ENCODE measurements at places on chromosomes 1 and 21. TPM values are rescaled to one million over a fixed set of nuclear protein-coding genes. Genes with fewer than 3 reads are reported as not detected.

- no peak for DNase-seq
Observed at GRCh38 chr1:94698759-94699502, 121.2 kb upstream of the SLC44A3 start.

- DNase-seq, result no peak
Observed at GRCh38 chr1:230465691-230466090, 39.6 kb upstream of the PGBD5 start.

GRCh38 chr1:193634470-193634869 is 448.1 kb upstream of the B3GALT2 start:
- peak; percentile 37 for DNase-seq

DNA sequence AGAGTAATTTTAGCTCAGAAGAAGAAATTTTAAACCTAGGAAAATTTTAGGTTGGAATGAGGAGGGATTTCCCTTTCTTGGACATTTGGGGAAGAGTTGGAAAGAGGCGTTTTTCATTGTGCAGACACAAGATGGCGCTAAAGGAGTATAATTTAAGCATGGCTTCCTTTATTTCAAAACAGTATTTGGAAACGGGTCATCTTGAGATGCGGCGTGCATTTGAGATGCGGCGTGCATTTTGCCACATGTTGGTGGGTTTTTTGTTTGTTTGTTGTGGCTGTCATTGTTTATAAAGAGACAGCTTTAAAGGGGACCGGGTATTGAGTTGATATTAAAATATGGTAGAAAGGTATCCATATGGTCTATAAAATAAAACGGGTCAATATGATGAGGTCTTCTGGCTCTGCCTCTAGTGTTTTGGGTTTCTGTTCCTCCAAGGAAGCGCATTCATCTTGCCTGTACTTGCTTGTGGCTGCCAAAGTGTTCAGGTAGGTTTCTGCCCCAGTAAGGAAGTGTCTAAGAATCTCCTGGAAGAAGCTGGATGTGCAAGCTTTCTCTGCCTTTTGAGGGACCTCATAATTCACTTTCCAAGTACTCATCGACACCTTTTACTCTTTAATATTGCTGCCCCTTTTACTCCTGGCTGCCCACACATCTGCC is 210.3 kb downstream of the SLC35F3 start:
- DNase-seq, result peak; percentile 37

DNA sequence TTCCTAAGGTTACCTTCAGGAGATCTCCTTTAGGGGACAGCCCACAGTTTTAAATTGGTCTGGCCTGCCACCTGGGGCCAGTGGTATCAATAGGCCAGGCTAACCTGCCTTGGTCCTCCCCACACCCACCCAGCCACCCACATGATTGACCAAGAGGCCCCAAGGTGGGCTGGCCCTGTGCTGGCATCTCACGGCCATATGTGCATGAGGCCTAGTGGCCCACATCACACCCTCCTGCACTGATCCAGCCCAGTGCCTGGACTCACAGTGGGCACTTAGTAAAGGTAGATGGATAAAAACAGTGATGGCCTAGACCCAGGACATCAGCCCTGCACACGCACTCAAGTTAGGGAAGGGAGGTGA is 82.0 kb downstream of the DMRTB1 start:
- no peak for DNase-seq

DNA sequence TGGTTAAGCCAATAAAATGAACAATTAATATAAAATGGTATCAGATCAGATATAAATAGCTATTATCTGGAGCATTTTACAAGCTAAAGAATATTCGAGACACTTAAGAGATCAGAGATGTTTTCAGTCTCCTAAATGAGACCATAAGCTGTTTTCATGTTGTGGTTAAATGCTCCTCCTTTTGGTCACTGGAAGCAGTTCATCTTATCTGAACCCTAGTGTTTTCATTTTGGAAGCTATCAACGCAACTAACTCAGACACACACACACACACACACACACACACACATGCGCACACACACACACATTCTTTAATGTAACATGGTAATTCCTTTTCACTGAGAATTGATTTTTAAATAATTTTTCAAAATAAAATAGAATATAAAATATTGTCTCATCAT is 10.0 kb upstream of the LRRC8C start:
- peak; percentile 38 for DNase-seq

DNA sequence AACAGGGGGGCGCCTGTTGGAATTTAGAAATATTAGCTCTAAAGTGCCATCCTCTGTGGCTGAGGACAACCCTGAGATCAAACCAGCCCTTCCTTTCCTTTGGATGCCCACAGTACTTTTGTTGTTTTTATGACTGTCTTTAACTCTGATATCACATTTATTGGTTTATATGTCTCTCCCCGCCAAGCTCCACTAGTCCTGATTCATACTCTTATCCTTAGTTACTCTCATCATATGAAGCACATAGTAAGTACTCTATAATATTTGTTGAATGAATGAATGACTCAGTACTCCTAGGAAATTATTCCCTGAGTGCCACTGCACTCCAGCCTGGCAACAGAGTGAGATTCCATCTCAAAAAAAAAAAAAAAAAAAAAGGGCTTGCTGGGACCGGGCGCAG is 22.6 kb upstream of the NRDC start:
- DNase-seq, result no peak

- DNase-seq, result no peak
Observed at GRCh38 chr1:247914941-247915662, 5.0 kb upstream of the OR2T8 start.

DNA sequence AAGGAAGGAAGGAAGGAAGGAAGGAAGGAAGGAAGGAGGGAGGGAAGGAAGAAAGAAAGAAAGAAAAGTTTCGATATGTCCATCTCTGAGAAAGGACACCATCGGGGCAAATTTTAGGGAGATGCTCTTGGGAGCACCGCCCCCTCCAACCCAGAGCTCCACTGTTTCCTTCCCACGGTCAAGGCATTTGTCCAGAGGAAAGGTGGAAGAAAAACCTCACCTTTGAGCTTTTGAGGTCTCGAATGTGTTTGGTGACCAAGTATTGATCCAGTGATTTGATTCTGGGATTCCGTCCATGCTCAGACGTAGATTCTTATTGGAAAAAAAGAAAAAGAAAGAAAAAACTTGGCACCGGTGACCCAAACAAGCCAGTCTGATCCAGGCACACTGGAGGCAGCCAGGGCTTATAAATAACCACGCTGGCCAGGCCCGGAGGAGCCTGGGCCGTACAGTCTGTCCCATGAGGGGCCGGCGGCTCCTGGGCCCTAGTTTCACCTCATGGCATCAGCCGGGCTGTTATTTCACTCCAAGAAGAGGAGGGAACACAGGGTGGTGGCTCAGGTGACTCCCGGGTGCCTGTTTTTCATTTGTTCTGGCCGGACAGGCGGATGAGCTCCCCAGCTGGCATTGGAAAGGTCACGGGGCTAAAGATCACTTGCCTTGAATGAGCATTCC is 36.1 kb upstream of the SLC25A33 start:
- no peak for DNase-seq

- DNase-seq, result no peak
Observed at GRCh38 chr1:75202751-75203150, 68.6 kb downstream of the LHX8 start.

DNA sequence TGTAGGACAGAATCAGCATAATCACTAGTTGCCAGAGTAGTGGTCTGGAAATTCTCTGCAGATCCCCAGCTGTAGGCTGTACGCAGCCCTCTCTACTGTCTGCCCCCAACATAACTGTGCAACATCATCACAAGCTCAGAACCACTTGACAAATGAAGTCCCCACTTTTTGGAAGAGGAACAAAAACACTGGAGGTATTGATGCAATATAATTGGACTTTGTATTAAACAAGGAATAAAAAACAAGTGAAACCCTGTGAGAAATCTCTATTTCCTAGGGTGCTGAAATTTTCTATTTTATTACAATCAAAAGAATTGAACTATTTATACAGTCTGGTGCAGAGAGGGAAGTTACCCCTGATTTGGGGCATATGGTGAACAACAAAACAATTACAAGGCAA is 15.2 kb downstream of the PHTF1 start:
- DNase-seq, result no peak

DNA sequence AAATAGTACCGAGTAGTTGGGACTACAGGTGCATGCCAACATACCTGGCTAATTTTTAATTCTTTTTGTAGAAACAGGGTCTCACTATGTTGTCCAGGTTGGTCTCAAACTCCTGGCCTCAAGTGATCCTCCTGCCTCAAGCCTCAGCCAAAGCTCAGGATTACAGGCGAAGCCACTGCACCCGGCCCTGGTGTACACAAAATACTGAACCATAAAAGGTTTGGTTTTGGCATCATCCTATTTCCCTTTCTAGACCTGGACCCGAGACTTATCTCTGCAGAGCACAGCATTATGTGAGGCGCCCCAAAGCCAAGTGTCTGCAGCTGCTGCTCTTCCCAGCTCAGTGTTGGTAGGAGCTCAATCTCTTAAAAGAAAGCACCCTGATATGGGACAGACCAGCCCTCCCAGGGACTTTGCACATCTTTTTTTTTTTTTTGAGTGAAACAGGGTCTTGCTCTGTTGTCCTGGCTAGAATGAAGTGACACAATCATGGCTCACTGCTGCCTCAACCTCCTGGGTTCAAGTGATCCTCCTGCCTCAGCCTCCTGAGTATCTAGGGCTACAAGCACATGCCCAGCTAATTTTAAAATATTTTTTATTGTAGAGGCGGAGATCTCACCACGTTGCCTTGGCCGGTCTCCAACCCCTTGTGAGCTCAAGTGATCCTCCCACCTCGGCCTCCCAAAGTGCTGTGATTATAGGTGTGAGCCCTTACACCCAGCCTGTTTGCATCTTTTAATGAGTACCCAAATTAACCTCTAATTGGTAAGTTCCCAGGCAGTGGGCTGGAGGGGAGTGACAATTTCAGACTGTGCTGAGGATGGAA is 20.4 kb downstream of the TEX35 start:
- no peak for DNase-seq

DNA sequence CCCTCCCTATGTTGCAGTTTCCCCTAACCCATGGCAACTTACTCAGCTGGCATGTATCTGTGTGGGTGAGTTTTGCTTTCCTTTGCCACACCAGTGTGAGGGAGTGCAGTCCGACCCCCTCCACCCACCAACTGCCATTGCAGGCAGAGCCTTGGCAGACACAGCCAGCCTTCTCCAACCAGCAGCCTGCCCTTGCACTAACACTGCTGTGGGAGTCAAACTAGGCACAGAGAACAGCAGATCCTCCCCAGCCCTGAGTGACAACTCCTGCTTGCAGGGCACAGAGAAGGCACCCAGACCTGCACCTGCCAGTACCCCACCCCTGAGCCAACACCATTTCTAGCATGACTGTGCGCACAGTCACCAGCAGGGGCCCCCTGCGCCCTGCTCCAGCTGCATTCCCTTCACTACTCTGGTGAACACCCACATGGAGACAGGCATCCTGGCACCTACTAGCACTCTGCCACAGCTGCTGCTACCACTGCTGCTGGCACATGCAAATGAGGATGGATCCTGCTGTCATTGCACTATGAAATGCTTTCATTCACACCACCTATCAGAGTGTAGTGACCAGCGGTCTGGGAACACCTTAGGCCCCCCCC is 98.4 kb downstream of the MAGI3 start:
- DNase-seq, result no peak

- DNase-seq, result no peak
Observed at GRCh38 chr1:223219318-223219635, 76.2 kb upstream of the TLR5 start.

DNA sequence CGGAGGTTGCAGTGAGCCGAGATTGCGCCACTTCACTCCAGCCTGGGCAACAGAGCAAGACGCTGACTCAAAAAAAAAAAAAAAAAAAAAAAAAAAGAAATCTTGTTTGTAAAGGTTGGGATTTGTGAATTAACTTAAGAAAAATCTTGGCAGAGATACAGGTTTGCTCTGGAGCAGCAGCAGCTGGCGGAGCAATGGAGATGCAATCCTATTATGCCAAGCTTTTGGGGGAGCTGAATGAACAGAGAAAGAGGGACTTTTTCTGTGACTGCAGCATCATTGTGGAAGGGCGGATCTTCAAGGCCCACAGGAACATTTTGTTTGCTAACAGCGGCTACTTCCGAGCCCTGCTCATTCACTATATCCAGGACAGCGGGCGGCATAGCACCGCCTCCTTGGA is 5.6 kb downstream of the ZBTB8B start:
- DNase-seq, result no peak

- DNase-seq, result no peak
Observed at GRCh38 chr1:62621907-62622306, 24.6 kb downstream of the ANGPTL3 start.

DNA sequence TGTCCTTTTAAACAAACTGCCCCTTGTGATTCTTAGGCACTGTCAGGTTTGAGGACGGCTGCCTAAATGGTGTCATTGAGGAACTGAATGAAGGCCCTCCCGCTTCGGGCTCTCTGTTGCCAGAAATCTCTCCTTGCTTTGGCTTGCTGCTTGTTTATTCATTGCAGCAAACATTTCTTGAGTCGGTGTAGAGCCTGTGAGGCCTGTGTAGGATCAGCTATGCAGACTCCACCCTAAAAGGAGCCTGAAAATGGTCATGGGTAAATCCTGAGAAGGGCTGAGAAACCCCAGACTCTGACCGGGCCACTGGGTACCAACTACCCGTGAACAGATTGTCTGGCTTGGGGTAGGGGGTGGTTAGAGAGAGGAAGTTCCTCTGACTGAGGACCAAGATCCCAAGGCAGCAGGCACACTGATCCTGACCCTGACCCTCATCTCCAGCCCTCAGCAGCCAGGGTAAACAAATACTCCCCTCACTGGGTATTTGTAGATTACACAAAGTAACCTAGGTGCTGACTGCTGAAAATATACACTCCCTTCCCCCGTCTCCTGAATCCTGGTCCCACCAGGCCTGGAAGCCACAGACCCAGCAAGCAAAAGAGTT is 3.1 kb downstream of the IL6R start:
- DNase-seq, result no peak

- DNase-seq, result no peak
Observed at GRCh38 chr1:200729863-200730262, 8.8 kb upstream of the CAMSAP2 start.

Gene CACNA1S
- polyA plus RNA-seq, result not detected

Gene ASH1L
- 14.4 TPM for polyA plus RNA-seq

Gene TFF3
- polyA plus RNA-seq, result not detected

Gene ZNF683
- not detected for polyA plus RNA-seq

Gene ALDH9A1
- polyA plus RNA-seq, result 97.0 TPM

Gene CD164L2
- polyA plus RNA-seq, result not detected

Gene TRIM62
- 7.5 TPM for polyA plus RNA-seq

Gene SLC9A1
- 8.7 TPM for polyA plus RNA-seq

Gene OR2AJ1
- not detected for polyA plus RNA-seq

Gene BLZF1
- 17.3 TPM for polyA plus RNA-seq

Gene RAB4A
- 24.1 TPM for polyA plus RNA-seq

Gene CR1
- polyA plus RNA-seq, result 0.22 TPM

Gene GIPC2
- not detected for polyA plus RNA-seq

Gene ATP8B2
- 127 TPM for polyA plus RNA-seq
